Skin of body (tissue), 3 donors: ENCODE measurements at places on chromosomes 13 and 19. TPM values are rescaled to one million over a fixed set of nuclear protein-coding genes. Genes with fewer than 3 reads are reported as not detected.

The BCAM gene
- total RNA-seq, result 50.4 TPM

The CYP2S1 gene
- total RNA-seq, result 2.5 TPM

The MBD3L3 gene
- total RNA-seq, result not detected

The ZNF837 gene
- 0.69 TPM for total RNA-seq

The ZNF714 gene
- total RNA-seq, result 15.8 TPM

The CYP4F11 gene
- not detected for total RNA-seq

The LGALS13 gene
- not detected for total RNA-seq

The NCCRP1 gene
- total RNA-seq, result 11.7 TPM

The ARHGEF1 gene
- total RNA-seq, result 34.3 TPM

The ZNF254 gene
- total RNA-seq, result 42.9 TPM

The RDH8 gene
- not detected for total RNA-seq

The SIN3B gene
- total RNA-seq, result 47.8 TPM

The SIAH3 gene
- total RNA-seq, result 0.20 TPM

The MBD3L1 gene
- not detected for total RNA-seq

The ADGRE2 gene
- 1.8 TPM for total RNA-seq

The KLK3 gene
- total RNA-seq, result not detected

The POSTN gene
- total RNA-seq, result 947 TPM

GRCh38 chr13:103324641-103325040, 258.4 kb upstream of the SLC10A2 start:
- no peak for DNase-seq

DNA sequence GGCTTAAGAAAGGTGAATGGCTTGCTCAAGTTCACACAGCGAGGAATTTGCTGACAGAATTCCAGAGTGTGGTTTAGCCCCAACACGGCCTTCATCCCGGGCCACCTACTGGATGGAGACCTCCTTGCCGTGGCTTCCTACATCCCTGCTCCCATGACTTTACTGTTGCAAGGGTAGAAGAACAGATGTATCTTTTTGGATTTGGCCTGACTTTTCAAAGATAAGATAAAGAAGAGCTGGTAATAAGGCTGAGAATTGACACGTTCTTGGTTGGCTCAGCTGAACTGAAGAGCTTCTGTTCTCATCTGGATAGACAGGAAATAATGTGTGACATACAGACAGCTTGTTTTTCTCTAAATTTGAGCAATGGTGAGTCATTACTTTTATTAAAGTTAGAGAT, 113.1 kb downstream of the KLF5 start:
- DNase-seq, result no peak

GRCh38 chr13:75785130-75785529, 149.0 kb downstream of the LMO7 start:
- DNase-seq, result no peak

- DNase-seq, result peak; percentile 61
Measured at GRCh38 chr13:26062853-26063444, 11.1 kb upstream of the SHISA2 start.

GRCh38 chr13:112154301-112155060, 87.5 kb downstream of the SOX1 start:
- no peak for DNase-seq

DNA sequence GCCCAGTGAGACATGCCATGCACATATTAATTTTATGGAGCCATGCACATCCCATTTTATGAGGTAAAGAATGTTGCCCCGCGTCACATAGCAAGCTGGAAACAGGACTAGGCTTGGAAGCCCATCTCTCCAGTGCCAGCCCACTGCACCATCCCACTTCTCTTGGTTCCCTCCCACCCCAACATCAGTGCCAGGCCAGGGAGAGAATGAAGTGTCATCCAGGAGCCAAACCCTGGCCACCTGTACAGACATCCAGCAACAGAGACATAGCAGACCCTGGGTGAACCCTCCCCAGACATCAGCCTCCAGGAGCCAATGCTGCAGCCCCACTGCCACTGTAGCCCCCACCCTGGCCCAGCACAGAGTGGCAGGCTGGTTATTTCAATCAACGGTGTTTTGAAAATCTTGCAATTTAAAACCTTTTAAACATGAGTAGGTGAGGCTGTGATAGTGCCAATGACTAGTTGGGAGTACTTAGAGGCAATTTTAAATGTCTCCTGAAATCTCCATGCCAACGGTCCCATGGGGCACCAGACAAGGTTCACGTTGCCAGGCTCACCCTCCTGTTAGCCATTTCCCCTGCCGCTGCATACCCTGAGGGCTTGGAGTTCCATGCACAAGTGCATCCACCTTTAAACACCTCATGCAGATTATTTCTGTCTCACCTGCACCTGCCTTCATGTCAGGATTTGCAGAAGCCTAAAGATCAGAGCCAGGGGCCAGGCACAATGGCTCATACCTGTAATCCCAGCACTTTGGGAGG, 34.7 kb downstream of the VSTM2B start:
- DNase-seq, result no peak

DNA sequence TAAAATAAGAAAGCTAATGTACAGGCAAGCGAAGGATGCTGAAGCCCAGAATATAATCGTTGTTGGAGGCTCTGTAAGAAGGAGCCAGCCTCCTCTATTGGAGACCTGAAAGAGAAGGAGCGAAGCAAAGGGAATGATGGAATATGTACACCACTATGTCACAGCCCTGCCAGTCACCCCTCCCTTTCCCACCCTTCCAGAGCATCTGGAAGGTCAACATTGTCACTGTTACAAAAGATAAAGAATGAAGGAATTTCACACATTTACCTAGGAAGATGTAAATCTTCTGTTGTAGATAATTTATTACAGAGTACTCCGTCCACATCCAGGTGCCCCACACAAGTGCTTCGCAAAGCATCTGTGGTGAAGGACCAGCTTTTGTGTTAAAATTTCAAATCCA, 39.7 kb upstream of the SACS start:
- DNase-seq, result no peak

GRCh38 chr13:75173457-75174356, 308.3 kb downstream of the TBC1D4 start:
- no peak for DNase-seq

- DNase-seq, result no peak
Measured at GRCh38 chr19:3565139-3565538, 7.6 kb upstream of the HMG20B start.

DNA sequence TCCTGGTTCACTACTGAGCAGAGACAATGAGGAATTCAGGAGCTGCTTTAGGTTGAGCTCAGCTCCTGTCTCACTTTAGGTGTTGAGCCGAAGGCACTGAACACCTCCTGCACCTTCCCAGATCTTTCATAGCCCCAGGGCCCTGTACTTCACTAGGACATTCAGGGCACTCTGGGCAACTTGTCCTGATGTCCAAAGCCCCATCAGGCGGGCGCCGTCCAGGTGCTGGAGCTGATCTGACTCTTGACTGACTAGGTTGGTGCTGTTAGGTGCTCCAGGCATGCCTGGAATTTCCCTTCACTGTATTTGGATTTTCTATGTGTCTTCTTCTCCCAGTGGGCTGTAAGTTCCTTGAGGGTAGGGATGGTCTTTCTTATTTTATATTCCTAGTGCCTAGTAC, 48.4 kb upstream of the CNMD start:
- DNase-seq, result no peak

DNA sequence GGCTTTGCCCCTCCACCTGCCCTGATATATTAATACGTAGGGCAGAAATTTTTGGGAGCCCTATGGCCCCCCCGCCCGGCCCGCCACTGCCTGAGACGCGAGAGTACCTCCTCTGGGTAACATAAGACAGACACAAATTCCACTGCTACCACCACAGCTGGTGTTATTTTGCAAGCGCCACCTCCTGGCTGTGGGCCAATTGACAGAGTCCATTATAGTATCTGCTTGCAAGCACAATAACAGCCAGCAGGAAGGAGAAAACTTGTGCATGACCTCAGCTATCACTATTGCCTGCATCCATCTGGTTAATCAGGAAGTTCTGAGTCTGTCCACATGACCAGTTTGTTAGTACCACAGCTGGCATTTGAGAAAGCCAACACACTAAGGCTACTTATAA, 25.3 kb upstream of the OR10H2 start:
- peak; percentile 51 for DNase-seq

DNA sequence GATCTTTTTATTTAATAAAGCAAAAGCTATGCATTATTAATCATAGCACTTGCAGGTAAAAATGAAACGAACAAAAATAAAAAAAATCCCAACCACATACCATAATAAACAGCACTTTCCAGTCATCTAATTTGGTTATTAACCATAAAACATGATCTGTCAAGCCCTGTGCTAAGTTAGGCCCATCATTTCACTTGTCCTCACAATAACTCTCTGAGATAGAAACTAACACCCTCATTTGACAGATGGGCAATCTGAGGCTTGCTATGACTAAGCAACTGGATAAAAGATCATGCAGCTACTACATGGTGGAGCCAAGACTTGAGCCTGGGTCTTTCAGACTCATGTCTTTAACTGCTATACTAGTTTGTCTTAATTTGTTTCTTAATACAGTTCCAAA, 21.8 kb downstream of the PROSER1 start:
- no peak for DNase-seq

- DNase-seq, result no peak
Measured at GRCh38 chr19:18833141-18833476, 1.4 kb downstream of the UPF1 start.

- DNase-seq, result no peak
Measured at GRCh38 chr19:45981350-45981749, 7.7 kb upstream of the NOVA2 start.

GRCh38 chr13:31007417-31007816, 75.0 kb downstream of the TEX26 start:
- no peak for DNase-seq

DNA sequence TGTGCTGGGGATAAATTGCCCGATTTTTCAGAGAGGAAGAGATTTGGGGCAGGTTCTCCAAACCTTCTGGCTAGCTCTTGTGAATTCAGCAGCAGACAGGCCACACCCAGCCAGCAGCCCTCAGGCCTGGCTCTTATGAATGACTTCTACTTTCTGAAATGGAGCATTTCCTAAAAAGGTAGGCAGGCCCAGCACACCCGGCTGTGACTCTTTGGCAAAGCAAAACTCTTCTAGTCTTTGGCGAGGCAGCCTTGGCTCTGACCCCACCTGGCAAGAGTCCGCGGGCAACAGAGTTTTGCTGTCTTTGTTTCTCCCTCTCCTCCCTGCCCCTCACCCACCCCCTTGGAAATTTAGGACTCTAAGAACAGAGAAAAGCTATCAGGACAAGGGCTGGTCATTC, 221.2 kb downstream of the ZNF536 start:
- DNase-seq, result no peak

- DNase-seq, result no peak
Measured at GRCh38 chr13:72500851-72501250, 226.6 kb downstream of the MZT1 start.

DNA sequence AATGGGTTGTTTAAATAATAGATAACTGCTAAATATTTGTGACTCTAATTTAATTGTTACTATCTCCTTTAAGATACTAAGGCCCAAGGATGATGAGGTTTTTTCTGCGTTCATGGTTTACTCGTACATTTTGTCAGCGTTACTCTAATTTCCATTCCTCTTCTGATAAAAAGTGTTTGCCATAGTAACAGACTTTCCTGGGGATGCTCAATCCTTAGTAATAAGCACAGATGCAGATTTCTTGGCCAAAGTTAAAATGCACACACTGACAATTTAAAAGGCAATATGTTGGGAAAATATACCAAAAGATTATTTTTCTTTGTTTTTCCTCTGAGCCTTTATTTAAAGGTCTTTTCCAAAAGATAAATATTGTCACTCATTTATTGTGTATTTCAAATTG, 149.6 kb downstream of the IRS2 start:
- DNase-seq, result no peak

DNA sequence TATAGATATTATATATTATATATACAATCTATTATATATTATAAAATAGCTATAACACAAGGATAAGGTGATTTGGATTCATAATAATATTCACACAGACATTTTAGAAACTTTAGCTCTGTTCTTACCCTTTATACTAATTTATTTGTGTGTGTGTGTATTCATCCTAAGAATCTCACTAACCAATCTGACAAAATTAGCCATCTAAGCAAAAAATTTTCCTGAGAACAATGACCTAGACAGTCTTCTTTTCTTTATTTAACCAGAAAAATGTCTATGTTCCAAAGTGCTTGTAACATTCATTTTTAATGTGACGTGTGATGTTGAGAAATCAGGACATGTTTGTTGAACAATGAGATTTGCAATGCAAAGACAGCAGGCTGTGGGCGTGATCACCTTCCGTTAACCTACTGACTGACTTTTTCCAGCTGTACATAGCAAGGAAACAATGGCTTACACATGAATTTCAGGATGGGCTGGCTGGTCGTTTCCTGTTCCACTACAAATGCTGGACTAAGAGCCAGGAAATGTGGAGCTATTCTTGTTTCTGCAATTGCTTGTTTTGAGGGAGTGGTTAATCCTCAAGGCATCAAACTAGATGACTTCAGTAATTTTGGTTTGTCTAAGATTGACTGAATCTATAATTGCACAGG, 634.6 kb upstream of the ARGLU1 start:
- DNase-seq, result peak; percentile 88

DNA sequence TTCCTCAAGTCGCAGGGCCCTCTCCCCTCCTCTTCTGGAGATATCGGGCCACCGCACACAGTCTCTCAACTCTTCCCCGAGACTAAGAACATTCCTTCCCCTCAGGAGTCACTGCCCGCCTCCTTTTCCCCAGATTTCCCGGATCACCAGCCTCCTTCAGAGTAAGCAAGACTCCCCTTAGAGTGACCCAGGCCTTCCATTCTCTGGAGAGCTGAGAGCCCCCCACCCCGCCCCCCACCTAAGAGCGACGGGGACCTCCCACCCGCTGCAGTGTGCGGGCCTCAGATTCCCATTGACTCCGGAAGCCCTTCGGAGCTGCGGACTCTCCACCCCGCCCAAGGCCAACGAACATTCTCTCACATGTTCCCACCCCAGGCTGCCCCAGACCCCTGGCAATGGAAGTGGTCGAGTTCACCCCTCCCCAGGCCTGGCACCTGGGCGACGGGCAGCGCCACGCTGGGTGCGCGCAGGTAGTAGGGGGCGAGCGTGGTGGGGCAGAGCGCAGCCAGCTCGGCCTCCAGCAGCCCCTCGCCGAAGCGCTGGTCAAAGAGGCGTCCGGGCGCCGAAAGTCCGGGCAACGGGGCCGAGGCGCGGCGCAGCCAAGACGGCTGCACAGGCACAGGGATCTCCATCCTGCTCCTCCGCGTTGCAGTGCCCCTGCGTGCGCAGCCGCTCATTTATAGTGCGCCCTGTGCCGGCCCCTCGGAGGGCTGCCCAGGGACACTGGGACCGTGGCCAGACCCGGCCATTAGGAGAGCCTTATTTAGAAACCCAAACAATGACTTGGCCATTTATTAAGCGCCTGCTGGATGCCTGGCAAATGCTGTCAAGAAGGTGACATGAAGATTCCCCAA, at the start of gene HSPB6:
TSS of gene HSPB6 (minus strand) at position 653 of the 854 bp plus-strand sequence. CDS start at position 632, 21 bp downstream.
- no peak for DNase-seq

- no peak for DNase-seq
Measured at GRCh38 chr19:33441277-33441699, 67.8 kb downstream of the CEBPG start.

GRCh38 chr19:17830567-17831418, 9.5 kb upstream of the INSL3 start:
- DNase-seq, result no peak

DNA sequence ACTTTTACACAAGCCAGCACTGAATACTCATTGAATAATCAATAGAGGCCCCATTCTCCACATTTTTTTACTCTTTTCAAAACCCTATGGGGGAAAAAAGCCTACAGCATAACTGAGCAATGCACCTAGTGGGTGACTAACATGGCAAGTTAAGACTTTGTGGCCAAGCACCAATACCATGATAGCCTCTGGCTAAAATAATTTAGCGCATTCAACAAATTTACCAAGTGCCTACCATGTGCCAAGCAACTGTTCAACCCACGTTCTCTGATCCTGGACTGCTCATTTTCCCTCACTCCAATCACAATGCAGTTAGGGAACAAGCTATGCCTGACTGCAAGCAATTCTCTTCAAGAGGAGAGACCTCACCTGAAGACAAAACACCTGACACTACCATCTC, 3.0 kb downstream of the ANKRD10 start:
- no peak for DNase-seq

- DNase-seq, result no peak
Measured at GRCh38 chr19:30887042-30887441, 462.2 kb downstream of the TSHZ3 start.
